ENCODE measurements at places on chromosomes 4 and X.

DNA sequence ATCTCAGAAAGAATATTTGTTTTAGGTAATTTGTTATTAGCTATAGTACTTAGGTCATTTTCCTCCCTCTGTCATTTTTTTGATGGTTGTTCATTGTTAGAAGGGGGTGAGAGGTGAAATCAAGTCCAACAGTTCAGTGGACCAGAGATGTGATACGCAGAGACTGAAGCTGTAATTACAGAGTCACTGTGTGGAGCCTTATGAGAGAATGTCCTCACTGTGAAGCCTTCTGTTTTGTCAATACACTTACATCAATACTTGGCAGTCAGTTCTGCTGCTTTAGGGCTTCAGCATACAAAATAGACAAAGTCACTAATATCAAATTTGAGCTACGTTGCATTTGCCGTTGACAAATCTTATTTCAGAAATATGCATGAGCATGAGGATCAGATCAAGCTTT lies 692.5 kb downstream of the C4orf33 start:
- H3K36me3 ChIP-seq, result no peaks in the 10 kb centered on the region
- H3K27me3 ChIP-seq, result no peaks in the 10 kb centered on the region
- H3K4me1 ChIP-seq, result no peaks in the 10 kb centered on the region
- no peak overlapping the region for H3K4me3 ChIP-seq
- no peak for DNase-seq

DNA sequence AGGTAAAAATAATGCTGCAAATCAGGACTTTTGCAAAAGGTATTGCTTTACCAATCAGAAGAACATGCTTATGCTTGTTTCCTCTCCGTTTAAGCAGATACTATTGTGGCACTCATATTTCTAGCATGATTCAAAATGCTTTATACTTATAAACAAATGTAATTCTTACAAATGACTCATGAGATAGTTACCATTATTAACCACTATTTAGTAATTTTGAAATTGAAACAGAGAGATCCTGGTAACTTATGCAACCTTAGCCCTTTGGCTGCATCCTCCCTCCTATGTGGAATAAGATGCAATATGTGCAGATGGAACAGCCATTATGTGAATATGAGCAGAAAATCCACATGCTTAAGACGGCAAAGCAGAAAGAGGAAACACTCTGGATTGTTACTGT lies 164.7 kb downstream of the PCDH18 start:
- no peak overlapping the region for H3K4me3 ChIP-seq
- H3K27ac ChIP-seq, result no peak overlapping the region
- no peak for DNase-seq
- H3K36me3 ChIP-seq, result no peaks in the 10 kb centered on the region

DNA sequence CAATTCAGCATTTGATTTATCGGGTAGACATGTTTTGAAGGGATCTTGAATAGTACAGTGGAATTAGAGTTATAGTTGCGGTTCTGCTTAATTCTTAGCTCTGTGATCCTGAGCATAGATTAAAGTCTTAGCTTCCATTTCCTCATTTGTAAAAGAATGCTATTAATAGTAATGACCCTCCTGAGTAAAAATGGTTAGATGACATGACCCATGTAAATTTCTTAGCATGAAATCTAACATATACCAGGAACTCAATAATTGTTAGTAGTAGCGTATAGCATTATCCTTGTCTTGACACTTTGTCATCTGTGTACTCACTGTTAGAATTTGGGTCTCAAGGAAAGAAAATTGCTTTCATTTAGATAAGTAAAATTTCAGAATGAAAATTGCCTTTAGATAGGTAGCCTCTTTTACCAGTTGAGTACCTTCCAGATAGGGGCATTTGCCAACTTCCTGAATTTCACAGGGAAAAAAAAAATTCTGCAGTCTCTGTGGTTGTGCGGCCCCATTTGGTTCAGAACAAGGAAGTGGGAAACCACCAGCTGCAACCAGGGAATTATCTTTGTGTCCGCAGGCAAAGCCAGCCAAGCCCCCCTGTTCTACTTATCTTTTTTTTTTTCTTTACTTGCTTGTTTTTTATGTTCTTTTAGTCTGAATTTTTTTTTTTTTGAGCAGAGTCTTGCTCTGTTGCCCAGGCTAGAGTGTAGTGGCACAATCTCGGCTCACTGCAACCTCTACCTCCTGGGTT lies 86.9 kb downstream of the TMEM164 start:
- H3K36me3 ChIP-seq, result 0 out of 2 replicates have a peak, but pooled peaks cover 5% of the 10 kb centered on the region
- H3K4me1 ChIP-seq, result no peaks in the 10 kb centered on the region
- DNase-seq, result no peak
- no peak overlapping the region for H3K4me3 ChIP-seq
- no peak overlapping the region for H3K27ac ChIP-seq
- no peaks in the 10 kb centered on the region for H3K27me3 ChIP-seq

GRCh38 chr4:172109466-172109865 lies 296.3 kb downstream of the GALNTL6 start:
- H3K4me1 ChIP-seq, result no peaks in the 10 kb centered on the region
- no peak overlapping the region for H3K4me3 ChIP-seq
- no peak overlapping the region for H3K27ac ChIP-seq
- no peak for DNase-seq
- H3K36me3 ChIP-seq, result no peaks in the 10 kb centered on the region
